Stimulated activated CD4-positive, alpha-beta T cell treated with anti-CD3 and anti-CD28 coated beads, Interleukin-15, amount 100 ng/mL, for 24 hours (primary cell): ENCODE measurements at places on chromosomes 3 and 15.

GRCh38 chr3:188749010-188749617 is 422.7 kb upstream of the TPRG1 start:
- DNase-seq = peak; percentile 58

DNA sequence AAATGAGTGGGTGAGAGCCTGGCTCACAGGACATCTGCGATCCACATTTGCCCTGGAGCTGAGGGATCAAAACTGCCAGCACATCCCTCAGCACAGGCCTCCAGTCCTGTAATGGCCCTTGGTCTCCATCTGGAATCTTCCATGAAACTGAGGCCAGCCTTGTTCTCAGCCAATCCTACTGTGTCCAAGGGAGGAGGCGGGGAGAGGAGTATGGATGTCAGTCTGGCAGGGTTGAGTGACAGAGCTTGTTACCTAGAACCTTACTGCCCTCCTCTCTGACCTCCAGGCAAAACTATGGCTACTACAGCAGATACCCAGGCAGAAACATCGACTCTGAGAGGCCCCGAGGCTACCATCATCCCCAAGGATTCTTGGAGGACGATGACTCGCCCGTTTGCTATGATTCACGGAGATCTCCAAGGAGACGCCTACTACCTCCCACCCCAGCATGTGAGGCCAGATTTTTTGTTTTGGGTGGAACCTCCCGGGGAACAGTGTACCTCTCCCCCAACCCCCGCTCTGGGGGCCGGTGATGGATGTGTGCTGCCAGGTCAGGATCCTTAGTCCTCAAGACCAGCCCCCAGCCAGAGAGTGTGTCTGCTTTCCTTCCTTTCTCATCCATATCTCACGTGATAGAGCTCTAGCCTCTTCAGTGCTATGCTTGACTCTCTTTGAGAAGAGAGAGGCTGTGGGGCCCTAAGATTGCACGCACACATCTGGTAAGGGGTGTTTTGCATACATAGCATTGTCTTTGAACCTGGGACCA is 41.3 kb downstream of the CHDH start:
- no peak for DNase-seq

DNA sequence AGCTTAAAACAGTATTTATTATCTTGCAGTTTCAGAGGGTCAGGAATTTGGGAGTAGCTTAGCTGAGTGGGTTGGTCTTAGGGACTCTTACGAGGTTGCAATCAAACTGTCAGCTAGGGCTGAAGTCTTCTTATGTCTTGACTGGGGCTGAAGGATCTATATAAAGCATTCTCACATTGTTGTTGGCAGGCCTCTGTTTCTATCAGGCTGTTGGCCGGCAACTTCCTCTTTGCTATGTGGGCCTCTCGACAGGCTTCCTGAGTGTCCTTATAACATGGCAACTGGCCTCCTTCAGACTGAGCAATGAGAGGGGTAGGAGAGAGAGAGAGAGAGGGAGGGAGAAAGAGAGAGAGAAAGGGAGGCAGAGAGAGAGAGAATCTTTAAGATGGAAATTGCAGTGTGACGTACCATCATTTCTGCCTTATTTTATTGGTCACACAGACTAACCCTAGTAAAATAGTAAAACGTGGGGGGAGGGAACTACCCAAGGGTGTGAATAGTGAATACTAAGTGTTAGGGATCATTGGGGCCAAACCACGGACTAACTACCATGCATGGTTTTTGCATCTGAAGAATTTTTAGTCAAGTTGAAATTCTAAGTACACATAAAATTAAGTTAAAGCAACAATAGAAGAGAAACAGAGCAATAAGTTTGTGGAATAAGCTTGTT is 16.1 kb downstream of the FGF7 start:
- no peak for DNase-seq

- no peak for DNase-seq
These were observed 3.9 kb downstream of the GRM2 start for GRCh38 chr3:51710631-51711351.
